CD4-positive, alpha-beta T cell treated with Interleukin-15 for 4 hours (primary cell): ENCODE measurements at places on chromosomes 13 and 19.

GRCh38 chr13:42875475-42876269 lies 94.3 kb downstream of the FAM216B start:
- DNase-seq = no peak

GRCh38 chr13:40732658-40733057 lies 38.3 kb downstream of the MRPS31 start:
- DNase-seq = no peak

GRCh38 chr13:104597546-104598180 lies 1531.4 kb upstream of the SLC10A2 start:
- no peak for DNase-seq

DNA sequence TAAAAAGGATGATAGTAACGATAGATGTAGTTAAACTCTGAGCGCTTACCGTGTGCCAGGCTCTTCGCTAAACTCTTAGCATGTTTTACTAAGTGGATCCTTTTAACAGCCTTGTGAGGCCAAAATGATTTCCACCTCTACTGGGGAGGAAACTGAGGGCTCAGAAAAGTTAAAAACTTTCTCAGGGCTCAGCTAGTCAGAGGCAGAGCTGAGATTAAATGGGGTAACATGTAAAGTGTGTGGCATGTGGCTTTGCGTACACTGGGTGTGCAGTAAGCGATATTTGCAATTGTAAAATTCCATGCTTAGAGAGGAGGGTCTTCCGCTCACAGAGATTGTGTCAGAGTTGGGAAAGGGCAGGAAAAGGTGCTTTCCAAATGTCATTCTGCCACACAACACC lies 1.7 kb downstream of the U2AF2 start:
- DNase-seq = no peak

- DNase-seq = no peak
Measured at GRCh38 chr13:41978007-41978406, 17.1 kb upstream of the VWA8 start.

- DNase-seq = no peak
Measured at GRCh38 chr19:16025108-16026101, 50.9 kb upstream of the TPM4 start.

- no peak for DNase-seq
Measured at GRCh38 chr19:49492573-49493405, 3.4 kb upstream of the RPS11 start.

DNA sequence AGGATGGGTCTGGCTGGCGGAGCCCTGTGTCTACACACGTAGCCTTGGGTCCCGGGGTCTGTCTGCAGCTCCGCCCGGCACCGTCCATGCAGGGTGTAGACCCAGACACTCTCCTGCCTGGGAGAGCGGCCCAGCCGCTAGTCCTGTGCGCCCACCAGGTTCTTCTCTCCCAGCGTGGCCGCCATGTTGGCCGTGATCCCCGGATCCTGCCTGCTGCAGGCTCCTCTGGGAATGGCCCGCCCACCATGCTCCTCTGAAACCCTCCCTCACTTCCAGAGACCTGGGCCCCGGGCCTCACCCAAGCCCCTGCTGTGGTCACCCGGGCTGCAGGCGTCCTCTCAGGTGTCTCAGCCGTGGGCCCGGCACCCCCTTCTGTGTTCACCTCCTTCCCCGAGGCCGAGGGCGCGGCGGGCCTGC lies 57.7 kb upstream of the MCF2L start:
- no peak for DNase-seq

- no peak for DNase-seq
Measured at GRCh38 chr19:45878043-45878794, 7.7 kb downstream of the IRF2BP1 start.

GRCh38 chr19:8585894-8586750 lies 8.9 kb upstream of the MYO1F start:
- peak; percentile 71 for DNase-seq

- DNase-seq = no peak
Measured at GRCh38 chr13:104385404-104385803, 1319.2 kb upstream of the SLC10A2 start.

DNA sequence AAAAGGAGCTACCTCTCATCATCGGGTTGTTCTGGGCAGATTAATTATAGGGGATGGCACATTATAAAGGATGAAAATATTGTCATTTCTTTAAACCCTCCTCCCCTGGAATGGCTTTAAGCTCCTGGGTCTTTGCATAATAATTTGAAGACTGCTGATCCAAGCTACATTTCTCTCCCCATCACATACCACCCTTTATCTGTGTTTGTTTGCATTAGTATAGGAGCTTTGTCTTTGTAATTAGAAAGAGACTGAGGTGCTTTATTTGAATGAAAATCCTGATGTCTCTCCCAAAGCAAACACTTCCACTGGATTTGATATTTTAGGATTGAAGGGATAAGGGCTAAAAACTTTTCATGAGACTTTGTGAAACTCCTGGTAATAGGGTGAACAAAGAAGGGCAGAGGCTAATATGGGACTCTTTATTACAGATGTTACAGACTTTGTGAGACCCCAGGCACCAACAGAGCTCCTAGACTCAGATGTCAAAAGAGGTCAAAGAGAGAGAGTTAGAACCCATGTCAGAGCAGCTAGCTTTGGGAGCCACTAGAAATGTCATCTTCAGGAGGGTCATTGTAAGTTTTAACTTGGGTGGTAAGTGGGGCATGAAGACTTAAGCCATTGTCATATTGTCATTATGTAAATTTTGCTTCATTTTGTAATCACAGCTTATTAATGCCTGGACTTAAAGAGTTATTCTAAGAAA lies 75.3 kb upstream of the RXFP2 start:
- no peak for DNase-seq

DNA sequence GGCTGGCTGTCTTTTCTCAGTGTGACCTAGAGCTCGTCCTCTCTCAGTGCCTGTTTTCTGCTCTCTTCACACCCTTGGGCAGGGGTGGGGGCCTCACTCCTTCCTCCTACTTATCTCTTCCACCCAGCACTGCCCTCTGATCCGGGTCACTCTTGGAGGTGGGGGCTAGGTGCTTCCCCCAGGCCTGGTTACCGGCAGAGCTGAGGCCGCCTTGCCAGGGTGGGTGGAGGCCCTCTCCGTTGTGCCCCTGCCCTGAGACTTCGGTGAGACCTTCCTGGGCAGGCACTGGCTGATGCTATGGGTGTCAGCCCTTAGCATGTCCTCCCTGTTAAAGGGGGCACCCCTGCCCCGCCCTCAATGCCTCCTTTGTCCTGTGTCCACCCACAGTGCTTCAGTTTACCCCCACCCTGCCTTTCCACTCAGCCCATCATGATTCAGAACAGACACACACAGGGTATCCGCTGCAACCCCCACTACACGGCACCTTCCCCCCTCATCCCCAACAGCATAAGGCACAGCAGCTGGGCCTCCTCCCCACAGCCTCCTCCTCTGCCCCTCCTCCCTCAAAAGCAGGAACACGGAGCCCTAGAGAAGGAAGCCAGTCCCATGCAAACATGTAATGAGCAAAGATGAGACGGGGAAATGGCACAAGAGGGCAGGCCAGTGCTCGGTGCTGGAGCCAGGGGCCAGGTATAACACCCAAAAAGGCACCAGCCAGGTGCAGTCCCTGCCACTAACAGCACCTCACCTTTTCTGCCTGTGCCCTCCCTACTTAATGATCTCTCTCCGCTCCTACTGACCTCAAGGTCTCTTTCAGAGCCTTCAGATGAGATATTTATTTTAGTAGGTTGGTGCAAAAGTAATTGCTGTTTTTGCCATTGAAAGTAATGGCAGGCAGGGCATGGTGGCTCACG lies 9.8 kb downstream of the ZGLP1 start:
- no peak for DNase-seq

- DNase-seq = no peak
Measured at GRCh38 chr19:54696766-54697165, 27.5 kb upstream of the KIR3DL3 start.

GRCh38 chr13:28718196-28718542 lies 601 bp downstream of the SLC46A3 start:
- no peak for DNase-seq

DNA sequence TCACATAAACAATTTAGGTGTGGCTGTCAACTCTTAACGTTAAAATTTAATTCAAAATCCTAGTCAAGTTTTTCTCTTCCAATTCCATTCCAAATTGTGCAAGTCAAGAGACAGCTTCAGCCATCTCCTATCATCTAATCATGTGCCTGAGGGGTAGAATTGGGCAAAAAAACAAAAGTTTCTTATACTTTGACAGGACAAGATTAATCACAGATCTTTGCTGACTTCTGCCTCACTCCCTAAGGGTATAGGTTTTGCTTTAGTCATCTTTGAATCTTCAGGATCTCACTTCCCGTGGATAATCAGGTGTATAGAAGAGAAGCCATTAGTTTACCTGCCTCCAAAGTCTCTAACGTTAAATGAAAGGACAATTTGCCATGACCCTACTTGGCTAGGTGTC lies 24.6 kb downstream of the RNF17 start:
- no peak for DNase-seq

GRCh38 chr13:106262886-106263285 lies 272.6 kb downstream of the EFNB2 start:
- no peak for DNase-seq

DNA sequence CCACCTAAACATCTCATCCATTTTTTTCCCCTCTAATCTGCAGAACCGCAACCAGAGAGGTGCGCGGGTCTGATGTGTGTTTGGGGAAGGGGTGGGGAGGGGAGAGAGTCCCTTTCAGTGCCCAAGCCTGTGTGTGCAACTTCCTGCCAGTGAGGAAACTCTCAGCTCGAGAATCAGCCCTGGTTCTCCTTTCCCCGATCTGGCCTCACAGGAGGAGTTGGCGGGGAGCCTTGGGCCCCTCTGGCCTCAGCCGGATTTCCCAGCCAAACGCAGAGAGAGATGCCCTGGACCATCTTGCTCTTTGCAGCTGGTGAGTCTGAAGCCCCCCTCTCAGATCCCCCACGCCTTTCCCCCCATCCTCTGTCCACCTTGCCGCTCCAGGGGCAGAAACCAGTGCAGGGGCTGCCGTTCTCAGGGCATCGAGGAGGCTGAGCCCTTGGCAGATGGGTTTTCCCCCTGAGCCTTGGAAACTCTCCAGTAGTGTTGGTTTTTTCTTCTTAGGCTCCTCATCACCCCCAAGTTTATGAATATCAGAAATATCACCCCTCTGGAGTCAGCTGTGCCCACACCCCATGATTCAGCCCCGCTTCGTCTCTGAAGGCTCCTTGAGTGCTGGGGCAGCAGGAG lies at the start of gene C19orf38:
C19orf38 (plus strand) TSS at position 186 of the 627 bp plus-strand sequence; CDS start at position 280, 94 bp downstream.
- DNase-seq = no peak

- DNase-seq = no peak
Measured at GRCh38 chr19:37977992-37978391, 71.0 kb downstream of the SIPA1L3 start.

- DNase-seq = no peak
Measured at GRCh38 chr13:23889615-23890607, 711 bp upstream of the MIPEP start.

GRCh38 chr13:75533861-75534260 lies 3.8 kb downstream of the COMMD6 start:
- DNase-seq = no peak

- no peak for DNase-seq
Measured at GRCh38 chr19:14495672-14496028, 277 bp downstream of the GIPC1 start.

DNA sequence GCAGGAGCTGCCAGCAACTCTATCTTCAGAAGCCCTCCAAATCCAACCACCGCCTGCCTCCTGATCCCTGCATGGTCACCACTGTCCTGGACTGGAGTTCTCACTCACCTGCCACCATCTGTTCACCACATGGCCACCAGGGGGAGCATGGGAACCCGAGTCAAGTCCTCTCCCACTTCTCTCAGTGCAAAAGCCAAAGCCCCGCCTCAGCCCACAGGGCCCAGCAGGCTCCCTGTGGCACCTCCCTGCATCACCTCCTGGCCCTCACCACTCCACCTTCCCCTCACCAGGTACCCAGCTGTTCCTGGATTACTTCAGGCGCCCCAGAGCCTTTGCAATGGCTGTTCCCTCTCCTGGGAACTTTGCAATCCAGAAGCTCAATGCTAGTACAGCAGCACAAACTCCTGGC lies 5.3 kb downstream of the DHPS start:
- DNase-seq = peak; percentile 85

GRCh38 chr19:10420444-10421239 lies at the start of gene PDE4A:
Gene PDE4A, plus strand, starts transcription at chr19:10420538. Its CDS starts 227 bp downstream, at chr19:10420765.
- no peak for DNase-seq

GRCh38 chr13:25691654-25692053 lies 319.9 kb downstream of the ATP8A2 start:
- DNase-seq = no peak

DNA sequence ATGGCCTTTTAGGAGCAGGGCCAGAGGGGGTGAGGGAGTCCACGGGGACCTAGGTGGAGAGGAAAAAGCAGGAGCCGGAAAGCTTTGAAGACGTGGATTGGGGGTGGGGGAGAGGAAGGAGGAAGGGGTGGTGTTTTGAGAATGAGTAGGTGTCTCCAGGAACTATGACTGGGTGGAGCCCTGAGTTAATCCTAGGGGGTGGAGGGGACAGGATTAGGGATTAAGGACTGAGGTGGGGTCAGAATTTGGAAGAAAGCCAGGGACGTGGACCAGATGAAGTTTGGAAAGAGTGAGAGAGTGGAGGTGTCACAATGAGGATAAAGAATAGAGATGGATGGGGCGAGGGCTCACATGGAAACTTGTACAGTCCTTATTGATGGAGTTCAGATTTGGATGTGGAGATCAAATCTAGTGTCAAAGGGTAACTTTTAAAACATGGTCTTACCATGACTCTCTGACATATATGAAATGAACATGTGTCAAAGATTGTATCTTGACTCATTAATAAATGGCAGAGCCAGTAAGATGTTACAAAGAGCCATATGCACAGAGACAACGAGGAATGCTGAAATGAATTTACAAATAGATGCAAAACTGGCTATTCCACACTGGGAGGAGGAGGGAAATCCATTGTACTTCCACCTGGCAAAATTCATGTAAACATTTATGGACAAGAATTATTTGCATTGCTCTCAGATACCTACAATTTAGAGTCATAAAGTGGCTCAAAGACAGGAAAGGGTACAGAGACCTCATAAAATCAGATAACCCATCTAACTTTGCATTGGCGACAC lies 1.7 kb upstream of the KLK13 start:
- DNase-seq = no peak

- no peak for DNase-seq
Measured at GRCh38 chr13:76229281-76229680, 593.2 kb downstream of the LMO7 start.

- no peak for DNase-seq
Measured at GRCh38 chr13:72383646-72384045, 343.8 kb downstream of the MZT1 start.

DNA sequence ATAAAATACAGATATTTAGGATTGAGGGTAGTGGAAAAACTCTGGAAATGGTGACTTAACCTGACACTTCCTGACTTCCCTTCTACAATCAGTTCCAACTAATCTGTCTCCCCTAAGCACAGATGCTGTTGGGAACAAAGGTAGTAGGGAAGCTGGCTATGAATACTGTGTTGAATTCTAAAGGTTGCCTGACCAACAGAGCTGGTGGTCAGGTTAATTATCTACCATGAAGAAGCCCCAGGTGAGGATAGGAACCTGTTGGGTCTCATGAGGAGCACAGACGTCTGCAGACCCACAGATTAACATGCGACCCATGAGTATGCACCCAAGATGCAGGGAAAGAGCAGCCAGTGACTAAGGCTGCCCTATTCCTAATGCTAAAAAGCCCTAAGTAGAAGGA lies 172.3 kb downstream of the DIAPH3 start:
- no peak for DNase-seq
